ENCODE measurements at places on chromosomes 5 and 9. TPM values are rescaled to one million over a fixed set of nuclear protein-coding genes. Genes with fewer than 3 reads are reported as not detected.

SGTB gene
- total RNA-seq: 3.9 TPM

TXNDC8 gene
- total RNA-seq: not detected

ERAP2 gene
- total RNA-seq: 67.7 TPM

PCDHGA7 gene
- total RNA-seq: 0.73 TPM

IL5 gene
- total RNA-seq: not detected

IRX1 gene
- not detected for total RNA-seq

Data from Calu3 (cell line).